ENCODE measurements at places on chromosomes 1 and 21.

DNA sequence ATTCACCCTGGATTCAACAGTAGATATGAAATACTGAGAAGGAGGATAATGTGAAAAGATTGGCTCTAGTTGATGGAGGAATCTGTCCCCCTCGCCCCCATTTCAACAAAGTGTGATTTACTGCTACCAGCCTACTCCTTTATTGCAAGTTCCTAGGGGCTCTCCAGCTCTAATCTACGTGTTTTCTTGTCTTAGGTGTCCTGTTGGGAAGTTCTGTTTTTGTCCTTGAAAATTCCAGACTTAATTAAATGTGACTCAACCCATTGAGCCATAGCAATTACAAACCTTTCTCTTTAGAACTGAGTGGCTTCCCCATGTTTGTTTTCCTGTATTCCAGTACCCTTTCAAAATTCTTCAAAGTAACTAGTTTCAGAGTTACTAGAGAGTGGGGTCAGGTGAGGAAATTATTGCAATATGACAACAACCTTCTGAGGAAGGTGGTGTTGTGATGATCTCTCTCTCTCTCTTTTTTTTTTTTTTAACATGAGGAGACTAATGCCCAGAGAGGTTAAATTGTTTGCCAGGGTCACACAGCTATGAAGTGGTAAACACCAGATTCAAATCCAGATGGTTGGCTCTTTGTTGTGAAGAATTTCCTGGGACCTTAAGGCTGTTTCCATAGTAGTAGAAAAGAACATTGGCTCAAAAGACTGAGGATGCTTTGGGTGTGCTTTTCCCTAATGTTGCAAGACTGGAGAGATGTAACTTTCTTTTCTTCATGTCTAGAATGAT, 3.5 kb downstream of the RGL1 start:
- DNase-seq: peak; percentile 58

GRCh38 chr1:55443175-55443915, 228.2 kb upstream of the USP24 start:
- peak; percentile 99 for DNase-seq

- no peak for DNase-seq
Observed at GRCh38 chr1:227765261-227766014, 30.2 kb downstream of the SNAP47 start.

GRCh38 chr1:30196457-30196856, 526.9 kb downstream of the MATN1 start:
- no peak for DNase-seq

DNA sequence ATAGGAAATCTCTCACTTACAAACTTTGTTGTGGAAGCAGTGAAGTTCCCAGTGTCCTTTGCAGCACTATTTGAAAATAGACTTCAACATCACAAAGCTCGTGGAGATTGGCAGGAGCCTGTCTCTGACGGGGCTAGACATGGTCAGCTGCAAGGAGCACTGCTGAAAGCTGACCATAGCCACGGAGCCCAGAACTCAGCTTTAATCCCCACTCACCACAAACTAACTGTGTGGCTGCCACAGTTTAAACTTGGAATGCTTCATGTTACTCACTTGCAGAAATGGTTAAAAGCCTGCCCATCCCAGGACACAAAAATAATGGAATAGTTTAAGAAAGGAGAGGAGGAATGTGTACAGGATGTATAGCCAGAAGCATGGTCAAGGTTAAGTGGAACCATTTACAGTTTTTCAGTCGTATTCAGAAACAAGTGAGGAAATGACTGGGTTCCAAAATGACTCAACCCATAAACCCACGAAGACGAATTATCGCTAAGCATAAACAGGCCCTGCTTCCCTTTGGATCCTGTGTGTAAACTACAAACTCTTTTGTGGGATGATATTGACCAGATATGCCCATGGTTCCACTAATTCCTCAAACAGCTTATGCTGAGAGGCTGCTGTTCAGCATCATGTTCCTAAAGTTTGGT, 18.2 kb downstream of the DNALI1 start:
- peak; percentile 89 for DNase-seq

- DNase-seq: peak; percentile 50
Observed at GRCh38 chr1:51549016-51549619, 30.1 kb upstream of the EPS15 start.

DNA sequence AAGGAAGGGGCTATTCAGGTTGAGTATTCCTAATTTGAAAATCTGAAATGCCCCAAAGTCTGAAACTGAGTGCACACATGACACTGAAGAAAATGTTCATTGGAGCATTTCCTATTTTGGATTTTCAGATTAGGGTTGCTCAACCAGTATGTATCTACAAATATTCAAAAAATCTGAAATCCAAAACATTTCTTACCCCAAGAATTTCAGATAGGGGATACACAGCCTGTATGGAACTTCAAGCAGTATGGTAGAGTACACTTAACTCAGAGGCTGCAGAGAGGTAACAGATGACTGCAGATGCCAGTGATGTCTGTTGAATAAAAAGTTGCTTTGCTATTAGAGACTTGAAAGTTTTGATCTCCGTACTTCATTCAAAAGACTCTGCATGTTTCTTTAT, 19.0 kb downstream of the YTHDF2 start:
- peak; percentile 64 for DNase-seq

DNA sequence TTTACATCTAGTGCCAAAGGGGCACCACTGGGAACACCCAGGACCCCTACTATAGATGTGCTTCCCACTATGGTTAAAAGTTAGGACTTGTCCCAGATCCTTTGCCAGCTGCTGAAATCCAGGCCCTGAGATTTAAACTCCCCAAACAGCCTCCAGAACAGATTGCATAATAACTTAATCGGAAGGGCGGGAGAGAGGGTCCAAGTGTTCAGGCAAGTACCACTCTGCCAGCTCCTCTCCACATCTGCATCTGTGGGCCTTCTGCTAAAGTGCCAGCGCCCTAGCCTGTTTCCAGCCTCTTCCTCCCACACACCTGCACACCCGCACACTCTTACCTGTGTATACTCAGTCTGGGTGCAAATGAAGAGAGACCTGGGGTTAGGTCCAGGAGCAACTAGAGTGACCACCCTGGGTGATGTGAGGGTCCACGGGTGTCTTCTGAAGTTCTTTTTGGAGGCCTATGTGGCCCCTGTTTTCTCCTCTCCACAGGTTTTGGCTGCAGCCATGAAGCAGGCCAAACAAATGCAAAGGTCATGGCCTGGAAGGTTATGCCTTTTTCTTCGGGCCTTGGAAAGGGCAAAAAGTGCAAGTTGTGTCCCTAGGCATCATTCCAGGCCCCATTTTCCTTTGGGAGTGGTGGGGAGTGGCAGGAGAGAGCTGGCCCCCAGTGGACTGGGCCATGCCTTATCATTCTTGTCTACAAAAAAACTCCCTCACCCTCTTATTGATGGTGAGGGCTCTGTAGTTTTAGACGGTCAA, 29.3 kb downstream of the KIRREL1 start:
- DNase-seq: no peak

- DNase-seq: no peak
Observed at GRCh38 chr21:37415939-37416338, 49.4 kb downstream of the DYRK1A start.

DNA sequence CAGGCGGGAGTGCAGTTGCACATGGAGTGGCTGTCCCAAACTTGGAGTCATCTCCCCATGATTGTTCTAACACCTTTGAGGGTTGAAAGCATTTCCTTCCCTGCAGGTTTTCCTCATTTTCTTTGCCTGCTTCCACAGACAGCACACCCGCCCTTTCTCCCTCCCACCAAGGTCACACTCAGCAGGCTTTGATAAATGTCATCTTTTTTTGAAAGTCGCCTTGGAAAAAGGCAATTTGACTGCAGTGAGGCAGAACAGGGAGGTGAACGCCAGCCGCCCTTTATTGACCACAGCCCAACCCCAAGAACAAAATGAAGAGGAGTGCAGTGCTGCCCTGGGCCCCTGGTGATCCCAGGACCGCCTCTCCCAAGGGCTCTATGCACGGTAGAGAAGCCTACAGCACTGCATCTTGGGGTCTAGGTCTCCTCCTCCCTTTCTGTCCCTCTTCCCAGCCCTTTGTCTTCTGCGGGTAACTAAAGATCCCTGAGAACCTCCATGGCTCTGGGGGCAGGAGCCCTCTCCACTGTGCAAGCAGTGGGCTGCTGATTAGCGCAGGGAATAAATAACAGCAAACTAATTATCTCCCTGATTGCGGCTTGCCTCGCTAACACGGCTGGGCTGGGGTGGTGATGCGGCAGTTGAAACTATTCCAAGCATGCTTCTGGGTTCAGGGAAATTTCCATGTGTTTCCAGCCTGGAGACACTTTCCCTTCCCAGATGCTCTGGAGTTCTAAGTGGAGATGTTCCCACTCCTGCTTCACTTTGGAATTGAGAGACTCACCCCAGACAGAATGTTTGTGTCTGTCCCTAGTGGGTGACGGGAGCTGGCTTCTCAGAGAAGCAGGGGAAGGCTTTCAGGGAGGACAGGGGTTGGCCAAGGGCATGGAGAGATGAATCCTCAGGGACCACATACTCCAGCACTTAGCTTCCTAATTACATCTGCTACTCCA, 11.8 kb upstream of the AMIGO1 start:
- peak; percentile 51 for DNase-seq

- DNase-seq: peak; percentile 94
Observed at GRCh38 chr1:53115403-53116306, 26.8 kb downstream of the SLC1A7 start.

DNA sequence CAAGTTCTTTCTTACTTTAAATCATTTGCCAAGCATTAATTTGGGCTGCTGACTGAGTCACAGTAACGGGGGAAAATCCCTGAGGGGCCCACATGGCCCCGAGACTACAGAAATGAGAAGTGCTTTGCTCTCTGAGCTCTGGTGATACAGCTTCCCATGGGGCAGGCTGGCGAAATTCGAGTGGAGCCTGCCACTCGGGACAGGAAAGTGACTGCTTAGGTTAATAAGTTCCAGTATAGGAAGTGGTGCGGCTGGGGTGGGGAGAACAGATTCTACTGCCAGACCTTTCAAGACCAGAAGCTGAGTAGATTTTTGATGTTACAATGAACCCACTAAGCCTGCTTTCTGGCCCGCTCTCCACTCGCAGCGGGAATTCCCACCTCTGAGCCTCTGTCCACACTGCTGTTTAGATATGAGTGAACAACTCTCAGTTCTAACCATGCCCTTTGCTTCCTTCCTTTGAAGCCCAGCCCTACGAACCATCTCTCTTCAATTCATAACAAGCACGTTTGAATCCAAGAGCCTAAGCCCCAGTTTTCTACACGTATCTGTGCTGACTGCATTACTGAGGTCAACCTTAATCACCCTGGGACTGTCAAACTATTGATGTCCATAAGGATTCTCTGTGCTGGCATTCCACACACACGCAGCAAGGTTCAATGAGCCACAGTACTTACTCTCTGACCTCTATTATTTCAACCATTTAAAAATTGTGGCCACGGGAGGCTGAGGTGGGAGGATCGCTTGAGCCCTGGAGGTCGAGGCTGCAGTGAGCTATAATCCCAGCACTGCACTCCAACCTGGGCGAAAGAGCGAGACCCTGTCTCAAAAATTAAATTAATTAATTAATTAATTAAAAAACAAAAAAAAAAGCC, 9.6 kb downstream of the ZBTB17 start:
- DNase-seq: peak; percentile 63

DNA sequence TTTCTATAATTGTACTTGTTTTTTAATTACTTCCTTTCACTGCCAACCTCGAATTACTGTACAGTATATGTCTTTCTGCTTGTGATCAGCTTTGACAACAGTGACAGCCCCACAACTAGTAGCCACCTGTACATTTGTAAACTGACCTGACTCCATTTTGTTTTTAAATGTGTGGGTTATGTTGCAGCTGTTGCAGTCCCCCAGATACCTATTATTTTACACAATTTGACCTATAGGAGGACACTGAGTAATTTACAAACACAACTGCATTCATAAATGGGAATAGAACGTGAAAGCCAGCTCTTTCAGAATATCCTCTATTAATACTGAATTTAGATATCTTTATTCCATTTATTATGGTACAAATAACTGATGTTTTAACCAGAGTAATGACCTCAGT, 2.5 kb upstream of the VAMP3 start:
- no peak for DNase-seq

- DNase-seq: peak; percentile 11
Observed at GRCh38 chr1:150696590-150696989, 364 bp downstream of the GOLPH3L start.

DNA sequence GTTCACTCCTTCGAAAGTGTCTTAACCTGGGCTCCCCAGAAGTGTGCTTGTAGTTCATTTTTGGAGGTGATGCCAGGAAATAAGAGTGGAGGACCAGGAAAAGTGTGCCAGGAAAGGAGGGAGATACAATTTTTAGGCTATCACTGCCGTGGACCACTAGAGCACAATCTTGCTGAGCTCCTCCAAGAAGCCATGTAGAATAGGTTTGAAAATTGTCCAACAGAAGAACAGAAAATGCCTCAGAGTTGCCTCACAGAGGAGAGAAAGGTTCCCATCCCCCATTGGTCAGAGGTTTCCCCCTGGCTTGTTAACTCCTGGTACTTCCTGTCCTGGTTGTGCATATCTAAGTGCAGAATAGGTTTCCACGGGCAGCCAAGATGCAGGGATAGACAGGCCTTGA, 41.6 kb downstream of the CATSPERE start:
- peak; percentile 2 for DNase-seq

GRCh38 chr21:45390831-45391742, 13.9 kb upstream of the COL18A1 start:
- DNase-seq: no peak

GRCh38 chr1:53277326-53277725, 39.0 kb upstream of the MAGOH start:
- no peak for DNase-seq

DNA sequence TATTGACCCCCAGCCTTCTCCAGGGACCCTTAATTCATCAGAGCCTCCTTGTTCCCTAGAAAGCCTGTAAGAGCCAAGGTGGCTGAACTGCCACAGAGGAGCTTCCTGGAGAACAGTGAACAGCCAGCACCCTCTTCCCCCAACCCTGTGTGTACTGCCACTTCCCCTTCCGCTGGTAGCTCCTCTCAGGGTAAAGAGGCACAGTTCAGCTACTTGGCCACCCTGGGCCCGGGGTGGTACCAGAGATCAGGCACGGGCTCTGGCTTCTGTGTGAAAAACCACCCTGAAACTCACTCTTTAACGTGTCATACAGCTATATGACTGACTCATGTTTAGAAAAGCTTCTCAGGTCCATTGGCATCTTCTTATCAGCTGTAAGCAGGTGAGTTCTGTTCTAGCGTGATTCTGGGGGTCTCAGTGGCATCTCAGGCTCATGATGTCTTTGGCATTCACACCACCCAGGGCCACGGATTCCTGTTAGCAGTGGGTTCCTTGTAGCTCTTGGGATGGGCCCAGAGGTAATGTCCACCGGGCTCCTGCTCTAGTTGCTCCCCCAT, 22.4 kb downstream of the ARMH1 start:
- DNase-seq: no peak

DNA sequence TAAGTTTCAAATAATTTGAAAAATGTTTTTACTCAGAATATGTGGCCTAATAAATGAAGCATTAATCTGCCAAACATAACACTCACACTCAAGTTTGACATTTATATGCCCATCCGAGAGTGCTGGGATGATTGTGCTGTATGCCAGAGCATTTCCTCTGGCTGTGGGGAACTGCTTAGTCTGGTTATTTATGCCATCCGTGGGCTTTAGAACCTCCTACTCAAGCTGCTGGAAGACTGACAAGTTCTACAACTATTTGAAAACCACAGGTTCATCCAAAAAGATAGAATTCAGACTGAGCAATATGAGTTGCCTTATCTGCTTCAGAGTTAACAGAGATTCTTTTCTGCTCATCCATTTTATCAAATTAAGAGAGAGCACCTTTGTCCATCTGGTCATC, 25.9 kb downstream of the PCNX2 start:
- peak; percentile 66 for DNase-seq
